ENCODE measurements at places on chromosomes 7 and 10.

- DNase-seq = no peak
Observed at GRCh38 chr7:81075150-81075549, 156.3 kb upstream of the SEMA3C start.

DNA sequence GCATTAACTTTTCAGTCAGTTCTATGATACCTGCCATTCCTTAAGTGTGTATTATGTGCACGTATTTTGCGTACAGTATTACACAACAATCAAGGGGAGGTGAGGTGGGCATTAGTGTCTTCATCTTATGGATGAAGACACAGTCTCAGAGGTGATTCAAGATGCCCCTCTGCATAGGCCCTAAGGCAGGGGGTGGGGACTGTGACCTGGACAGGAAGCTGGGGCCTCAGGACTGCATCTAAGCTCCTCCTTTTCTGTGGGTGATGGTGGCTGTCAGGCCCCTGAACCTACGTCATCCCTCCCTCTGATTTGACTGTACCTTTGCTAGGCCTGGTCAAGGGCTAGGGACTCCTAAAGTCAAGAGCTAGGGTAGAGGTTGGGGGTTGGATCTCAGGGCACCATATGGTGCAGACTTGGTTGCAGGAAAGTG lies 38.9 kb downstream of the HK1 start:
- peak; percentile 26 for DNase-seq

- no peak for DNase-seq
Observed at GRCh38 chr10:117964536-117964935, 82.2 kb downstream of the RAB11FIP2 start.

DNA sequence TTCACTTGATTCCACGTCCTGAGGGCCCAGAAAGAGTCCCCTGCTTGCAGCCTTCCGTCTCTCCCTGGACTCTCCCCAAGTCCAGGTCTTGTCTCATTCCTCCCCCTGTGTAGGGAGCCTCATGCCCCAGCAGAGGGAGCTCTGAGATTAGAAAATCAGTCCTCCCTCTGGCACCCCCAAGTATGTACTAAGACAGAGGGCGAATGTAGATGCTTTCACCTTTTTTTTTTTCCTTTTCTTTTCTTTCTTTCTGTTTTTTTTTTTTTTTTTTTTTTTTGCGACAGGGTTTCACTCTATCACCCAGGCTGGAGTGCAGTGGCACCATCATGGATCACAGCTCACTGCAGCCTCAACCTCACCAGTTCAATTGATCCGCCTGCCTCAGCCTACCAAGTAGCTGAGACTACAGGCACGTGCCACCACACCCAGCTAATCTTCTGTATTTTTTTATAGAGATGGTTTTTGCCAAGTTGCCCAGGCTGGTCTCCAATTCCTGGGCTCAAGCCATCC lies 10.3 kb downstream of the SFXN3 start:
- peak; percentile 42 for DNase-seq

- peak; percentile 28 for DNase-seq
Observed at GRCh38 chr7:74417419-74417971, 36.2 kb upstream of the GTF2IRD1 start.

DNA sequence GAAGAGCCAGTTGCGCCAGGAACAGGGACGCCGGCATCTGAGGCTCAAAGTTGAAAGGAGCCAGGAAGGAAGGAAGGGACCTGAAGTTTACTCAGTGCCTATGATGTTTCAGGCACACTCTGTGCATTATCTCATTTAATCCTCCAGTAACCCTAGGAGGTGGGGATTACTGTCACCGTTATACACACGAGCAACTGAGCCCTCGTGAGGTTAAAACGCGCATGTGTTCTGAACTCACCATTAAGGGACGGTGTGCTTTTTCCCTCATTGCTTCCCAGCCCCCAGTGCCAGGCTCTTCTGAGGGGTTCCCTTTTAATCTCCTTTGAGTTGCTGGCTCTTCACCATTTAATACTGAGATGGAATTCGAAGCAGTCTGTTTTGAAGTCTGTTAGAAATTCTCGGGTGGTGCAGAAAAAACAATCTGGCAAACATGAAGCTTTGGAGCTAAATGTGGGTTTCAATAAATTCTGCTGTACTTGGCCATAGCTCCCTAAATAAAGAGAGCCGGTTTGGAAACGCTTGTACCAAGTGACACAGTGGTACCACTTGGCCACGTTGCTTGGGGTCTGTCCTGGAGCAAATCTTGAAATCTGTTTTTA lies 102.2 kb downstream of the TAX1BP1 start:
- no peak for DNase-seq

GRCh38 chr10:131700032-131700431 lies 200.8 kb upstream of the PPP2R2D start:
- DNase-seq = no peak

GRCh38 chr10:116000151-116000842 lies 272.7 kb downstream of the GFRA1 start:
- no peak for DNase-seq

DNA sequence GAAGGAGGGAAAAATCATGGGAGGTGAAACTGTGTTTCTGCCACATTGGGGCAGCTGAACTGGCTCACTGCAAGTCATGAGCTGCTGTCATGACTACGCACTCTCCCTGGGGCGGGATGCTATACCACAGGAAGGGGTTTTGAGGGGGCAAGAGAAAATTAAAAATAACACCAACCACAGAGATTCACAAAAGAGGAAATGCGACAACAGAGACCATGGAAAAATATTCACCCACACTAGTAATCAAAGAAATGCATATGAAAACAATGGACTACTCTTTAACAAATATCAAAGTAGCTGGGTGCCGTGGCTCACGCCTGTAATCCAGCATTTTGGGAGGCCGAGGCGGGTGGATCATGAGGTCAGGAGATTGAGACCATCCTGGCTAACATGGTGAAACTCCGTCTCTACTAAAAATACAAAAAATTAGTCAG lies 65.2 kb upstream of the TM9SF3 start:
- DNase-seq = peak; percentile 5

DNA sequence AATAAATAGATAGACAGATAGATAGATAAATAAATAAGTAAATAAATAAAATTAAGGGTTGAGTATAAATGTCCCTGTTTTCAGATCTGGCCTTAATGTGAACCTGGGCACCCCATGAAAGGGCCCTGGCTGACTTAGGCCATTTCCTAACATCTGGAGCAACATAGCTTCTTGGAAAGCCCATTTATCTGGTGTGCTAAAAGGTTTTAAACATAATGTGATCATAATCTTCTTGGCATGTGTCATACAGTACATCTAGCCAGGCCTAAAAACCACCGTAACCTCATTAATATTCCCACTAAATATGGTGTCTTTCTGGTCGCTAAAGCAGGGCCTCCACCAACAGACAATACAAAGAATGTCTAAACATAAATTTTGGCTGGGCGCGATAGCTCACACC lies 142.8 kb downstream of the BTAF1 start:
- no peak for DNase-seq

DNA sequence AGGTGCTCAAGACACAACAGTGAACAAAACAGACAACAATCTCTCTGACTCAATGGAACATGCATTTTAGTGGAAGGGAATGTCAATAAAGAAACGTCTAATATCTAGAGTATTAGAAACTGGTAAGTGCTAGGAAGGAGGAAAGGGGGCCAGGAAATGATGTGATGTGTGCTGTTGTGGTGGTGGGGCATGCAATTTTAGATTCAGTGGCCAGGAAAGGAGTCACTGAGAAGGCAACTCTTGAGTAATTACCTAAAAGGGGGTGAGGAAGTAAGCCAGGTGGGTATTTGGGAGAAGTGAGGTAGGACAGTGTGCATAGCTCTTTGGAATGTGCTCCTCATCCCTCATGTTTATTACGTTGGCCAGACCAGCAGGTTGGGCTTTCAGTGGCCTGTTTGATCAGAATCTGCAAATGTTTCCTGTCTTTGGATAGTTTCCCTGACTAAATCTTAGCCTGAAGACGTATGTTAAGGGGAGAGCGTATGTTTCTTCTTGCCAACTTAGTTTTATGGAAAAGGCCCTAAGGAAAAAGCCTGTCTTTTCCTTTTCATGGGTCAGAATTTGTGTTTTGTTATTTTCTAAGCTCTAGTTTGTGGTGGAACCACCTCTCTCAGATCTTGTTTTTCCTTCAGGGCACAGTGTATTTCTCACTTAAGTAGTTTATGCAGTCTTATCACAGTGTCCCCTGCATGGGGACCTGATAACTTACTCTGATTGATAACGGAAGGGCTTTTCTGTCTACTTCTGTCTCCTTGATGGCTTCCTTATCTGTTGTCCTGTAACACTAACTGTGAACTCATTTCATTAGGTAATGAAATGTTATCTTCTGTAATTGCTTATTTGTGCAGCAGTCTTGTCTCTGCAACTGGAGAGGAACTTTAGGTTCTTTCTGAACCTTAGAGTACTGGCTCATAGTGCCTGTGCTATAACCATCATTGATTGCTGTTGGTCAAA lies 203.7 kb downstream of the AUTS2 start:
- no peak for DNase-seq

- DNase-seq = no peak
Observed at GRCh38 chr7:417973-418601, 101.6 kb downstream of the PDGFA start.

DNA sequence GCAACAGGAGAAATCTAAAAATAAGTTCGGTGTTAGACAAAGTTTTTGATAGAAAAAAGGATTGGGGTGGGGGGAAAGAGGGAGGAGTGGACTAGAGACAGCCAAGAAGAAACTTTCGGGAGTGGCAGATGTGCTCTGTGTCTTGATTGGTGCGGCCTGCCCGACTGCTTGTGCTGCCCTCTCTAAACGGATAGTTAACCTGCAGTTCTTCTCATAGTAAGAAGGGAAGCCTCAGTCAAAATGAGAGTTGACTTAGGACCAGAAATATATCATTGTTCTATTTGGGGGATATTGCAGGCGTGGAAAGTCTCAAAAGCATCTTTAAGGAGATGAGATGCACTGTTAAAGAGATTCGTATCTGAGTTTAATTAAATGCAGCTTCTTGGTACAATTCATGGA lies 39.3 kb downstream of the UBE3C start:
- DNase-seq = no peak

DNA sequence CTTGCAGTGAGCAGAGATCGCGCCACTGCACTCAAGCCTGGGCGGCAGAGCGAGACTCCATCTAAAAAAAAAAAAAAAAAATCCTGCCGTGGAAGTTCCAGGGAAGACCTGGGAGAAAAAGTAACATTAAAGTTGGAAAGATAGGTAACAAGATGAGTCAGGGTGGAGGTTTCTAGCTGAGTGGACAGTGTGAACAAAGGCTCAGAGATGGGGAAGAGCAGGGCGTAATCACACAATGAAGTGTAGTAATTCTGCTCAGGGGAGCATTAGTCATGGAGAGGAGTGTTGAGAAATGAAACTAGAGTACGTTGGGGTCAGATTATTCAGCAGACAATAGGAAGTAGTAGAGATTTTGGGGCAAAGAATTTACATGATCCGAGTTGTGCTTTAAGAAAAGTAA lies 21.6 kb upstream of the WASL start:
- DNase-seq = no peak

- no peak for DNase-seq
Observed at GRCh38 chr7:65454469-65454868, 80.8 kb downstream of the ZNF92 start.

Measured in stimulated activated CD4-positive, alpha-beta T cell treated with anti-CD3 and anti-CD28 coated beads, Interleukin-12 subunit alpha, Interleukin-12 subunit beta, amount 100 ng/mL, for 48 hours (primary cell).